MV-4-11 (cell line): ENCODE measurements at places on chromosomes 5 and 9.

- DNase-seq = peak; percentile 92
Measured at GRCh38 chr5:75964008-75964407, 119.2 kb upstream of the SV2C start.

DNA sequence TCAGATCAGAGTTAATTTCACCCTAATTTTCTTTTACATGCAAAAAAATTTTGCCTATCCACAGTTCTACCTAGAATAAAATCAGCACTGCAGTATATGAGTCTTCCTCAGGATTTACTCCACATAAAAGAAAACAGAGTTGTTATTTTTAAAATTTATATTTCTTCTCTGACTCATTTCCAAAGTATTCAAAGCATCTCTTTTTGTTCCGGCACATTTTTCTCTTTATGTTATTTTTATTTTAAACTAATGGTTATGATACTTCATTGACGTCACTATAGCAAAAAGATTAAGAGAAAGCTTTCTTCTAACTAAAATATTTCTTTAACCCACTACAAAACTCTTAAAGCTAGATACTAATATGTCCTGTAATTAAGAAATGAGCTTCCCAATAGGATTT lies 590.4 kb downstream of the PRELID2 start:
- DNase-seq = no peak

DNA sequence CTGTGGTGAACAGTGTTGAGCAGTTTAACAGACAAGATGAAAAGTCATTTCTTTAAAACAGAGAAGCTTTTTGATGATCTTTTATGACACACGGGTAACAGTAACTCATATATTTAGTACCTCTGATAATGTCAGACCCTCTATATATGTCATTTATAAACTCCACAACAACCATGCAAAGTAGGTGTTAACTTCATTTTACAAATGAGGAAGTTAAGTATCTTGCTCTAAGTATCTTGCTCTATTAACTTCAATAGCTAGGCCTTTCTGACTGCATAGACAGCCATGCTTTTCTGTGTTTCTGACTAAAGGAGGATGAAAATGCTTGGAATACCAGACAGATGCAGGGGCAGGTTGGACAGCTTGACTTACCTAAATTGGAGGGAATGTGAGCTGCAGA lies 1.8 kb downstream of the NUDT2 start:
- no peak for DNase-seq

DNA sequence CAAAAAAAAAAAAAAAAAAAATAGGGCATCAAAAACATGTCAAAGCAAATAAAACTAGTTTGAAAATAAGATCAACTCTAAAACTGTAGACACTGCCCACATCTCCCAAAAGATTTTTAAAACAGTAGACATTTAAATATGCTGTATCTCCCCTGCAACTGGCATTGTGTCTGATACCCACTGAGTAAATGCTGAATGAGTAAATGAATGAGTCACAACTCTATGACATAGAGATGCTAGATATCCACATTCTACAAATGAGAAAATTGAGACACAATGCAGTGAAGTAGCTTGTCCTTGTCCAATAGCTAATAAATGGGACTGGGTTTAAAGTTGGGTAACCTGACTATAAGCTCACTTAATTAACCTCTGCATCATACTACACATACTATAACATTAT lies 14.1 kb upstream of the MAP1B start:
- no peak for DNase-seq

DNA sequence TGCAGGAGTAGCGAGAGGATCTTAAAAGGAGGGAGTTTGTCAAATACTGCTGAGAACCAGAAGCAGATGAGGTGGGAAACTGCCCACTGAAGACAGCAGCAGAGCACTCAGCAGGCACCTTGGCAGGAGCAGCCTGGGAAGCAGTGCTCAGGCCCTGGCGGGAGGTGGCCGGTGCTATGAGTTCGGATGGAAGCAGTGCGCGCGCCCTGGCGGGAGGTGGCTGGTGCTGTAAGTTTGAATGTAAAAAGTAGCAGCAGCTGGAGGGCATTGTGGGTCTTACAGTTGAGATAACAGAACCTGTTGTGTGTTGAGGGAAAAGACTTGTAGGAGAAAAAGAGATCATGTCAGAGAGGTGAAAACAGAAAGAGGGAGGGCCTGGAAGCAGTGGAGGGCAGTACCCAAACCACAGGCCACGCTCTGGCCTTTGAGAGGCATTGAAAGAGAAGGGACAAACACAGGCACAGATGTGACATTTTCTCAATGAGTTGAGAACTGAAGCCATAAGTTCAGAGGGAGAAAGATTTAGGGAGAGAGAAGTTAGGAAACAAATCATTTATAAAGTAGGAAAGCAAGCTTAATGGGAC lies 130.9 kb downstream of the ERCC6L2 start:
- peak; percentile 19 for DNase-seq

- DNase-seq = no peak
Measured at GRCh38 chr9:88663771-88664419, 128.9 kb downstream of the NXNL2 start.

GRCh38 chr9:12538842-12539579 lies 154.2 kb upstream of the TYRP1 start:
- no peak for DNase-seq

DNA sequence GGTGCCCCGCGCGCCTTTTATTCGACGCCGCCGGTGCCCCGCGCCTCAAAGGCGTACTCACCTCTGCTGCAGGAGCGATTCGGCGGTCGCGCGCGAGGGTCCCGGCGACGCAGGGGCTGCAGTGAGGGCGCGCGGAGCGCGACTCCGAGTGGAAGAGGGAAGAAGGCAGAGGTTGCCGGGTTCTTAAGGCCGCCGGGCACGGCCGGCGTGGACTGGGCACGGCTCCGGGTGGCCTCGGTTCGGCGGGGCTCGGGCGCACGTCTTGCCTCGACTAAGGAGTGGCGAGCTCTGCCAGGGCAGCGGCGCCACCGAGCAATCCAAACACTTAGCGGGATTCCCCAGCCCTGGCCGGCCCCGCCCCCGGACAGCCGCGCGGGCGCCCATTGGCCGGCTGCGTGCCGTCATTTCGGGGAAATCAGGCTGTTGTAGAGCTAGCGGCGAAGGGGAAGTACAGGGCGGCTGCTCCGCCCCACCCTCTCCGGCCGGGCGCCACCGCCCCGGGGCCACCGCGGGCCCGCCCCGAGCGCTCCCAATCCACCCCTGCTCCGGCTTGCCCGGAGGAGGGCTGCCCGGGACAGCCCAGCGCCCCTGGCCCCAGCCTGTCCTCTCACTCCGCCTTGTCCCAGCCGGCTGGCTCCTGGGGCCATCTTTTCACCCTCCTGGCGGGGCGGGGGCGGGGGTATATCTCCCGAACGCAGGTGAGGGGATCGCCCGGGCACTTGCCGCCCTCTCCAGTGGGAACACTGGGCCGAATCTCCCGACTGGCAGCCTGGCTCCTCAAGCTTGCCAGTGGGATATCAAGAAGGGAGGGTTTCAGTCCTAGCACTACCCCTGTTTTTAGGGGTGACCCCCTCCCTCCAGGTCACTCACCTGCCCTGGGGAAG lies at the start of gene IRF1:
Gene IRF1, minus strand, starts transcription at position 290 of the 884 bp plus-strand sequence. CDS start 1,295 bp downstream, outside the sequence.
- DNase-seq = peak; percentile 89

- DNase-seq = peak; percentile 22
Measured at GRCh38 chr5:132012371-132013005, 1.0 kb upstream of the ACSL6 start.
